SJSA1 (cell line): ENCODE measurements at places on chromosomes 2 and 18. TPM values are rescaled to one million over a fixed set of nuclear protein-coding genes. Genes with fewer than 3 reads are reported as not detected.

DNA sequence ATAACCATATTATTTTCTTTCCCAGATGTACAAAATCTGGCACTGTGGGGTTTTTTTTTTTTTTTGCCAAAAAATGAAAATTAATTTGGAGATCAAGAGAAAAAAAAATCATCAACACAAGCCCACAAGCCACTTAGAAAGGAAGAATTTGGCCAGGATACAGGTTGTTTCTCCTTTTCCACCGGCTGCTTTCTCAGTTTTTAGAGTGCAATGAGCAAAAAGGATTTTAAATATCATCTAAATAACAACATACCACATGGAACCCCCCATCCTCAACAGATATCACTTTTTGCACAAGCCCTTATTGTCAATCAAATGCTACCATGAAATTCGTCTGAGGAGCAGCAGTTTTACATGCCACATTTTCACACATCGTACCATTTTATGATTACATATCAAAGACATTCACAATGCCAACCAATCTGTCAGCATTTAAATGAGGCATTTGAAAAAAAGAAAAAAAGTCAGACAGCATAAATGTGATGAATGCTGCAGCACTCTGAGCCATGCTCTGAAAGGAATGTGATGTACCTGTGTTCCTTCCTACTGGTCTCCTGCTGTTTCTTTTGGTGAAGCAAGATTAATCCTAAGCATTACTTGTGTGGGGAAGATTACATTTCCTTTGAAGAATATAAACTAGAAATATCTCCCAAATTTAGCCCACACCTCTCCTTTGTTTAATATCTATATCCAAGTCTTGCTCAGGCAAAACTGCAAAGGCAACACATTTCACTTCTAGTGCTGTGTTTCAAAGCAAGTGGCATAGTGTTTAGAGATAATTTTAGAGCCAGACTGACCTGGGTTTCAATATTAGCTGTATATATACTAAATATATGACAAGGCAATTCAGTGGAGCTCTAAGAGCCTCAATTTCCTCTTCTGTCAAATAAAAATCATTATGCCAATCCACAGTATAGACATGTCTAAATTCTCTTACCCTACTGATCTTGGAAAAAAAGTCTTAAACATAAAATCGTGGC is 391.3 kb downstream of the CMPK2 start:
- no peak for DNase-seq

Gene SIX3
- total RNA-seq = not detected in 2 replicates

DNA sequence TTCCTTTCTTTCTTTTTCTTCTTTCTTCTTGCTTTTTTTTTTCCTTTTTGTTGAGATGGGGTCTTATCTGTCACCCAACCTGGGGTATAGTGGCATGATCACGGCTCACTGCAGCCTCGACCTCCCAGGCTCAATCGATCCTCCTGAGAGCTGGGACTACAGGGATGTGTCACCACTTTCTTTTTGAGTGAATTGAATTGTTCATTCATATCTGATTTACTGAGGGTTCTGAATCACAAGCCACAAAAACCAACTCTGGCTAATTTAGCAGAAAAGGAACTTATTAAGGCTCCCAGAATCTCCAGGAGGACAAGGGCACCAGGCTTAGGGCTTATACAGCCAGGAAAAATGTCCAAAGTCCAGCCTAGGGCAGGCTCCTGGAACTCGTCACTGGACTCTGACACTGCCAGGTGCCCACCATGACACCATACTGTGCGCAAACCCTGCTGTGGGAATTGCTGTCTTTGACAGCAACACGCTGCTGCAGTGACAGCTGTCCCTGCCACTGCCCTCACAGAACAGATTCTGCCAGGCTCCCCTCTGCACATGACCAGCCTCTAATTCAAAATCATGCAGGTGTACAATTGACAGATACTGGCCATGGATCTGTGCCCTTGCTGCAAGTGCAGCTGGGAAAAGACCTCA is 42.9 kb upstream of the EML6 start:
- peak; percentile 14 for DNase-seq

DNA sequence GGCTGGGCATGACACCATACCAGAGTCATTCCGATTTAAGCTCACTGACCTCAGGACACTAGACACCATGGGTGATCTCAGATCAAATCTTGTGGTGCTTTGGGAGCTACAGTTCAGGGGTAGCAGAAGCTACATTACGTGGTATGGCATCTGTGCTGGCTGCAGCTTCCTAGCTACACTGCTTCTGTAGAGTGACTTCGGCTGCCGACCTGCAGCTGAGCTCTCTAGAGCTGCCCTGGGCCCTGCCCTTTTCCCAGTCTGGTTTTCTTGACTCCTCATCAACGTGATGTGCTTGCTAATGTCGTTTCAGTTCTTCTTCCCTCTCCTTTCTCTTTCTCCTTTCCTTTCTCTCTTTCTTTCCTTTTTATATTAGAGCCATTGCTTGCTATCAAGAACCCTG is 100.2 kb downstream of the AP1S3 start:
- DNase-seq = no peak

DNA sequence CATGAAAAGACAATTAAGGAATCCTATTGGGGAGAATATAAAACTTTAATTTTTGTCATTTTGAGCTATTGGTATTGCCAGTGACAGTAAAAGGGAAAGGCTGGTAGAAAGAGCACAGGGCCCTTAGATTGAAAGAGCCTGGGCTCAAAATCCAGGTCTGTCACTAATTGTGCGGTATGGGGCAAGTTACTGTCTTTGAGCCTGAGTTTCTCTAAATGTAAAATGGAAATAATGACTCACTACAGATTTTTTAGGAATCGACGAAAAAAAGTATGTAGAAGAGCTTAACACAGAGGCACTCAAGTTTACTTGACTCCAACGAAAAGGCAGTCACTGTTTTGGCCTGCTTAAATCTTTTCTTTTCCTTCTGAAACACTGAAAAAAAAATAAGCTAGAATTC is 7.0 kb downstream of the NDUFV2 start:
- DNase-seq = no peak

Gene SKA1
- 70.2 and 71.5 TPM in 2 replicates for total RNA-seq
